ENCODE measurements at places on chromosomes 13 and 19.

DNA sequence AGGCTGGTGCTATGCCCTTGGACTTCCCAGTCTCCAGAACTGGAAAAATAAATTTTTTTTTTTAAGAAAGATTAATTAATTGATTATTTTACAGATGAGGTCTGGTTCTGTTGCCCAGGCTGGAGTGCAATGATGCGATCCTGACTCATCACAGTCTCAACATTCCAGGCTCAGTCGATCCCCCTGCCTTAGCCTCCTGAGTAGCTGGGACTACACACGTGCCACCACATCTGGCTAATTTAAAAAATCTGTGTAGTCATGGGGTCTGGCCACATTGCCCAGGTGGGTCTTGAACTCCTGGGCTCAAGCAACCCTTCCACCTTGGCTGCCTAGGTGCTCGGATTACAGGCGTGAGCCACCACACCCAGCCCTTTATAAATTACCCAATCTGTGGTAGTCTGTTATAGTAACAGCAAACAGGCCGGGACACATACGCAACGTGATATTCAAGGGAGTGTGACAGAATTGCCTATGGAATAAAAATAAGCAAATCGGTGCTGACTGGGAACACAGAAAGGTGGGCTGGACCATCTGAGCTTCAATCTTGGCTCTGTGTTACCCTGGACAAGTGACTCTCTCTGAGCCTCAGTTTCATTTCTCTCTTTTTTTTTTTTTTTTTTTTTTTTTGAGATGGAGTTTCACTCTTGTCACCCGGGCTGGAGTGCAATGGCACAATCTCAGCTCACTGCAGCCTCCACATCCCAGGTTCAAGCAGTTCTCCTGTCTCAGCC is 42.8 kb downstream of the PIN1 start:
- DNase-seq, result no peak

DNA sequence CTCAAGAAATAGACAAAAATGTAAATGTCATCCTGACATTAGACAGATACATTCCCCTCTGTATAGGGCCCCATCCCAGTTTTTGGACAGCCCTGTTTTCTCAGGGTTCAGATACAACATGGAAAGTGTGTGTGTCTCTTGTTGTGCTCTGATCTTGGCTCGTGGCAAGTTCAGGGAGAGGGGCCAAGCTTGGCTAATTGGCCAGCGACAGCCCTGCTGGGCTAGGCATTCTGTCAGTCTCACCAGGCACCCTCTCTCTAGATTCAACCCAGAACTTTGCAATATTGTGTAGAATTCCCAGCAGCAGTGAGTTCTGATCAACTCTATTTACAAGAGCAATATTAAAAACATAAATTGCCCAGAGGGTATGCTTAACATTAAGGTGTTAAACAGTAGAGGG is 30.1 kb downstream of the MTUS2 start:
- no peak for DNase-seq

DNA sequence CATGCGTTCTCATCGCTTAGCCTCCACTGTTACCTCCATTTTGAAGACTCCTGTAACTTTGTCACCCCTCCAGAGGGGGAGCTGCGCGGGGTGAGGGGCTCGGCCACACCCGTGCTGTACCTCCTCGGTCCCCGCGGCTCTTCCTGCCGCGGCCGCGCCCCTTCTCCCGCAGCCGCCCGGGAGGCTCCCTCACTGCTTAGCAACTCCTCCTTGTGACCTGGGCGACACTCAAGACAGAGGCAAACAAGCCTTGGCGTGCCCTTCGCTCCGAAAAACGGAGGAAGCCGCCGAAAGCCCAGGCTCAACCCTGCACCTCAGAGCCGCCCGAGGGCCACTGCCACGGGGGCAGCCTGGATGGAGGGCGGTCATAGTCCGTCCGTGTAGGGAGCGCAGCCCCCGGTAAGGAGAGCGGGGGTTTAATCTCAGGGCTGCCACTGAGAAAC is 494.3 kb downstream of the FOXO1 start:
- DNase-seq, result no peak

- DNase-seq, result no peak
Observed at GRCh38 chr13:113119166-113119821, 3.3 kb upstream of the F10 start.

GRCh38 chr13:99314640-99315176 is 7.5 kb upstream of the GPR183 start:
- no peak for DNase-seq

- no peak for DNase-seq
Observed at GRCh38 chr13:43204591-43204990, 181.2 kb downstream of the DNAJC15 start.

GRCh38 chr13:98214707-98215106 is 37.6 kb upstream of the RNF113B start:
- DNase-seq, result no peak

DNA sequence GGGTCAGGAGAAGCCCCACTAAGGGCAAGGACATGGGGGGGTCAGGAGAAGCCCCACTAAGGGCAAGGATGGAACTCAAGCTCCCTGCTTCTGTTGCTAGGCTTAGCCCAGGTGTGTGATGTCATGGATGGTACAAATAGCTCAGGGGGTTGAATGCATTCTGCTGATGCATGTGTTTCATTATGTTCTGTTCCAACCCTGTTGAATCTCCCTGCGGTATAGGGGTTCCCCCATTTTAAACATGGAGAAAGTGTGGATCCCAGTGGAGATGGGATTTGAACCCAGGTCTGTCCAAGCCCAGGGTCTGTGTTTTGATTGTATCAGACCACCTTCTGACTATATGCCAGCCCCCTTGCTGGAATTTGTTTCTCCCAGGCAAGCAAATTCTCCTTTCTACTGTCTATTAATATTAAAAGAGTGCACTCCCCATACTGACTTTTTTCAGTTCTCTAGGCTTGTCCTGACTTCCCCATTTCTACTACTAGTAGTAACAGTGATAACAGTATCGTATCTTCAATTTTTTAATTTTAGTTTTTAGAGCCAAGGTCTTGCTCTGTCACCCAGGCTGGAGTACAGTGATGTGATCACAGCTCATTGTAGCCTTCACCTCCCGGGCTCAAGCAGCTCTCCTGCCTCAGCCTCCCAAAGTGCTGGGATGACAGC is 6.7 kb downstream of the ZNF865 start:
- no peak for DNase-seq

DNA sequence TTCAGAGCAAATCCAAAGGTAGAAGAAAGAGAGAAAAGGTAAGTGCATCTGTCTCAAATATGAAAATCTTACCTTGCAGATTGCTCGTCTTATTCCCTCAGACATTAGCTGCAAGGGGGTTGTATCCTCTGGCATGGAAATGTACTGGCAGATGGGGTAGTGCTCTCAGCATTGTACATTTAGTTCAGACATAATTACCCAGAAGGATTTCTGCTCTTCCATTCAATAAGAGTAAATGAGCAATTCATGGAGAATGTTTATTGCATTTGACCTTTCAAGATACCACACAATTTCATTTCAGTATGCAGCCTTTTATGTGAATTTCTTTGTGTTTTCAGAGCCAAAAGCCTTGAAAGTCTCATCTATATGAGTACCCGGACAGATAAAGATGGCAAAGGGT is 63.8 kb downstream of the SCEL start:
- DNase-seq, result no peak

DNA sequence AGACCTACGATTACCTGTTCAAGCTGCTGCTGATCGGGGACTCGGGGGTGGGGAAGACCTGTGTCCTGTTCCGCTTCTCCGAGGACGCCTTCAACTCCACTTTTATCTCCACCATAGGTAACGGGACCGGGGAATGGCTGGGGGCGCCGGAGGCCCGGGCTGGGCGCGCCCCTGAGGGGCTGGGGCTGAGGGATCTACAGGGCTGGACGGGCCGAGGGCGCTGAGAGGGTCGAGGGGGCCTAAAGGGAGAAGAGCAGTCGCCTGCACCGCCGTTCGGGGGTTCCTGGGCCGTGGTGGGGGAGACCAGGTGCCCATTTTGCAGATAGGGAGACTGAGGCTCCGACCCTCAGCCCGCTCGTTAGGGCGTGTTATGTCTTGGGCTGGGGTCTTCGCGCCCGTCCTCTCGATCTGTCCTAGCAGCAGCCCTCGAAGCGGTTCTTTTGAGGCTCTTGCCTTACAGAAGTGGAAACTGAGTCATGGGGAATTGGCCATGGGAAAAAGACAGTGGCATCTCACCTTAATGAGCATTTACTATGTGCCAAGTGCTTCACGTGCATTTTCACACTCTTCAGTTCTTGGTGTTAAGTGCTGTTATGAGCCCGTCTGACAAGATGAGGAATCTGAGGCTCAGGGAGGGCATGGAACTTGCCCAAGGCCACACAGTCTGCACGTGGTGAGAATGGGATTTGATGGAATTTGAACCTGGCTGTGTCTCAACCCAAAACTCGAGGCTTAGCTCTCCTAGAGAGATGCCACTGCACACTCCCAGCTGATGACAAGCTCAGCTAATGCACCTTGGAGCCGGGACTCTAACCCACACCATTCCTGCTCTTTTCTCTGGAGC is 442 bp downstream of the RAB8A start:
- DNase-seq, result no peak

DNA sequence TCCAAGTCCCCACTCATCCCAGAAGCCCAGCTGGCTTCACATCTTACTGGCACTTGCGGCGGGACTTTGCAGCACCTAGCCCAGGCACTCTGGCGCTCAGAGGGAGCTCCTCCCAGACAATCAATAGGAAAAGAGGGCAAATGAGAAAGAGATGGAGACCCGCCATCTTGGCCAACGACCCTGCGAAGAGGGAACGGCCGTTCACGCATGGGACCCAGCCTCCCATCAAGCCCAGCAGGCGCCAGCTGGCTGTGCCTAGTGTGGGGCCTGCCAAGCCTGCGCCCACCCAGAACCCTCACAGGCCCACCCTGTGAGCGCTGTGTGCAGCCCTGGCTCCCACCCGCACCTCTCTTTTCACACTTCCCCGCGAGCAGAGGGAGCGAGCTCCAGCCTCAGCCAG is 317.8 kb upstream of the SPRY2 start:
- no peak for DNase-seq

- no peak for DNase-seq
Observed at GRCh38 chr19:40774916-40775631, at the start of gene MIA. TSS of gene MIA (plus strand) at chr19:40775521. CDS start at chr19:40775543, 22 bp downstream.

- no peak for DNase-seq
Observed at GRCh38 chr19:21680671-21681070, 86.7 kb downstream of the ZNF100 start.

DNA sequence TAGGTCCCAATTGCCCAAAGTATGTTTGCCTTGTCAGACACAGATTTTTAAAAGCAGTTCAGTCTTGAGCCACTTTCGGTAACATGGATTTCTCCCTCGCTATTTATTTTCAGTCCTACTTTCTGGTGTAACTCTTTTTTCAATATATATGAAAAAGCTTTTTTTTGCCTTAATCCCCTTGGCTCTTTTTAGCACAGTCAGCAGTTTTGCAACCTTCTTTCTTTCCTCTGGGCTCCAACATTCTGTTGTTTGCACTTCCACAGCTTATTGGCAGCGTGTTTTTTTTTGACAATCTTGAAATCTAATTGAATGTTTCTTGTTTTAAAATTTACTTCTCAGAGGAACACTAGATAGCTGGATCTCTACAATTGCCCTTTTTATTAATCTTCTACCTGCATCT is 429.3 kb upstream of the NBEA start:
- DNase-seq, result no peak

DNA sequence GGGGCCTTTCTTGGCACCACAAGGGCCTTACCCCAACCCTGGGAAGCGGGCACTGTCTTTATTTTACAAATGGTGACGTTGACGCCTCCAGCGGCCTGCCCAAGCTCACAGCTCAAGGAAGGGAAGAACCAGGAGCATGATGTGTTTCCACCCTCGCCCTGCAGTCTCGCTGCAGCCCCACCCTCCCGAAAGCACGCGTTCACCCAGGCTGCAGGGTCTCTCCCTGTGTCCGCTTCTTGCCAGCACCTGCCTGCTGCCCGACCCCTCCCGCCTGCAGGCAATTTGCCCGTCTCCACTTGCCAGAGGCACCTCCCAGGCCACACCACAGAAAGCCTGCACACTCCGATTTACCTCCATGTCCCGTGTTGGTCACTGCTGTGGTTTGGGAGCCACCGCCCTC is 76.6 kb downstream of the SLC15A1 start:
- no peak for DNase-seq

DNA sequence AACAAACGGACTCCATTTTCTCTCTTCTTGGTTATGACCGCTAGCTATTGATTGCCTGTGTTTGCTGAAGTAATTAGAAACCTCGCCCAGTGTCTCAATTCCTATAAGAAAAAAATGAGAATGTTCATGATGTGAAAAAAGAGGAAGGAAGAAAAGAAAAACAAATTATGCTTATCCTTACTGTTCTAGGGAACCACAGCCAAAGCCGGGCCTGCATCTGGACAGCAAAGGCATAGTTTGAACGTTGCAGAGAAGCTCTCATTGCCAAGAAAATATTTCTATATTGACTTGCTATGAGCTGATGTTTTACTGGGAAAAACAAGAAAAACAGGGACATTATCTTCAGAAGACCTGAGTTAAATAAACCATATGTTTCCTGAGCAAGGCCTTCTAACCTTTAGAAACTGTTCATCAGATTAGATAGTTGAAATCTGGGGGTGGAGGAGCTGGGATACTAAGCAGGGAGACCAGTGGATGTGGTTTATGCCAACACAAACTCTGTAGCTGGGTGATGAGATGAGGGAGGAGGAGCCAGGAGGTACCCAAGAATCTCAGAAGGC is 55.0 kb downstream of the EFNB2 start:
- DNase-seq, result no peak

DNA sequence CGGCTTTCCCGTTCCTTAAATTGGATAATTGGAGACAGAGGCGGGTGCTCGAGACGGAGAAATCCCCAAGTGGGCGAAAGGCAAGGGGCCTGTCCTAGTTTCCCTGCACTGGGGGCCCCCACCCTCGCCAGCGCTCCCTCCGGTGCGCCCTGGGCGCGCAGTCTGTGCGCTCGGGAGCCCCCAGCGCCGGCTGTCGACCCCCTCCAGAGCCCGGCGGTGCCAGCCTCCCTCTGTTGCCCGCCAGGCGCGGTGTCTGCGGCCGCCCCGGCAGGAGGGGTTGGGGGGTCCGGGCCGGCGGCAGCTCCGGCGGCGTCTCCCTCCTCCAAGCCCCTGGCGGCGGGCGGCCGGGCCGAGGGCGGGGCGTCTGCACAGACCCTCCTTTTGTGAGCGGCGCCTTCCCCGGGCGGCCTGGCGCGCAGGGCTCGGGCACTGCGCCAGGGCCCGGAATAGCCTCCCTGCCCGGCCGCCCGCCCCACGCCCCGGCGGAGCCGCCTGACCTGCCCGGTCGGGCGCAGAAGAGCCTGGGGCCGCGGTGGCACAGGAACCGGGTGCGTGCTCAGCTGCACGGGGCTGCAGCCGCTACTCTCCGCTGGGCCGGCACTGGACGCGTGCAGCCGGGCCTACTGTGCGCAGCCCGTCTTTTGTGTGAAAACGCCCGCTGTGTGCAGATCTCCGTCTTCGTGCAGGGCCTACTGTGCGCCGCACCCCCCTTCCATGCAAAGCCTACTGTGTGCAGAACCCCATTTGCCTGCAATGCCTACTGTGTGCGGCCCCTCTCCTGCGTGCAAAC is 13.2 kb downstream of the GADD45B start:
- DNase-seq, result peak; percentile 59
